Liver (tissue), 10 donors: ENCODE measurements at places on chromosomes 4 and X. TPM values are rescaled to one million over a fixed set of nuclear protein-coding genes. Genes with fewer than 3 reads are reported as not detected.

DNA sequence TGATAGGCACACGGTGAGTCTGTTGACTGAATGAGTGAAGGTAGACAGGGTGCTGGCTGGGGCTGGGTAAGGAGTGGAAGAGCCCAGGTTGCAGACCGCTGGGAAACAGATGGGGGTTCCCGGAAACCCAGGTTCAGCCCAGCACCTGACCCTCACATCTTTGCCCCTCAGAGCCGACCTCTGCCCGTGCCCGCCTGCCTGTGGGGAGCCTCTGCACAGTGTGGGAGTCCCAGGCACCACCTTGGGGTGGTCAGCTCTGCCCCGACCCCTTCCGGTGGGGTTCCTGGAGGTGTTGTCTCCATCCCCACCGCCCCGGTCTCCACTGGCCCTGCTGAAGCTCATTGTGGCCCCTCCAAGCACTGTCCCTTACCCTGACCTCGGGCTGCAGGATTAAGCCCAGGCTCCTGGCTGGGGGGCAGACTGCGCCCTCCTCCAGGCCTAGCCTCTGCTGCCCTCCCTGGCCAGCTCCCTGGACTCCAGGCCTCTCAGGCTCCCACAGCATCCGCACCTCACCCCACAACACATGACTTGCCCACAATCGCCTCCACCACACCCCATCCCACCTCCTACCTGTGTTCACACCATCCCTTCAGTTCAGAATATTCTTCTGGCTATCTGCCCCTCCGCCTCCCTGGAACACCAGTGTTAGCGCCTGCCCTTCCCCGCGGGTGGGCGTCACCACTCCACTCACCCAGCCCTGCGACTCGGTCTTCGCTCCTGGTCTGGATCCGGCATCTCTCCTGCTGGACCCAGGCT is 21.4 kb downstream of the HMX1 start:
- peaks cover 22% of the 10 kb centered on the region for H3K27me3 ChIP-seq
- H3K27ac ChIP-seq = no peak overlapping the region
- H3K4me1 ChIP-seq = no peaks in the 10 kb centered on the region
- no peak for DNase-seq

- H3K27ac ChIP-seq = no peak overlapping the region
- no peaks in the 10 kb centered on the region for H3K4me1 ChIP-seq
- H3K27me3 ChIP-seq = no peaks in the 10 kb centered on the region
- DNase-seq = no peak
- no peaks in the 10 kb centered on the region for H3K36me3 ChIP-seq
Measured at GRCh38 chr4:118335324-118335723, 17.5 kb downstream of the PRSS12 start.

- H3K27me3 ChIP-seq = no peaks in the 10 kb centered on the region
- H3K36me3 ChIP-seq = no peaks in the 10 kb centered on the region
- no peak overlapping the region for H3K27ac ChIP-seq
- no peaks in the 10 kb centered on the region for H3K4me1 ChIP-seq
- no peak for DNase-seq
Measured at GRCh38 chr4:104416725-104417356, 77.9 kb downstream of the CXXC4 start.

- H3K4me1 ChIP-seq = no peaks in the 10 kb centered on the region
- H3K4me3 ChIP-seq = no peak overlapping the region
- no peaks in the 10 kb centered on the region for H3K27me3 ChIP-seq
- no peaks in the 10 kb centered on the region for H3K36me3 ChIP-seq
Measured at GRCh38 chr4:57504139-57504538, 394.0 kb upstream of the IGFBP7 start.

GRCh38 chr4:62003695-62004094 is 803.6 kb downstream of the ADGRL3 start:
- no peak overlapping the region for H3K4me3 ChIP-seq
- no peaks in the 10 kb centered on the region for H3K4me1 ChIP-seq
- no peaks in the 10 kb centered on the region for H3K36me3 ChIP-seq
- H3K27me3 ChIP-seq = no peaks in the 10 kb centered on the region
- DNase-seq = no peak
- H3K27ac ChIP-seq = no peak overlapping the region

Gene STAP1
- polyA plus RNA-seq = 0.24 TPM

Gene MAGEC2
- not detected for polyA plus RNA-seq

Gene RNF175
- not detected for polyA plus RNA-seq

Gene IRAK1
- polyA plus RNA-seq = 55.8 TPM
